Naive thymus-derived CD8-positive, alpha-beta T cell (primary cell): ENCODE measurements at places on chromosomes 1 and 21. TPM values are rescaled to one million over a fixed set of nuclear protein-coding genes. Genes with fewer than 3 reads are reported as not detected.

DNA sequence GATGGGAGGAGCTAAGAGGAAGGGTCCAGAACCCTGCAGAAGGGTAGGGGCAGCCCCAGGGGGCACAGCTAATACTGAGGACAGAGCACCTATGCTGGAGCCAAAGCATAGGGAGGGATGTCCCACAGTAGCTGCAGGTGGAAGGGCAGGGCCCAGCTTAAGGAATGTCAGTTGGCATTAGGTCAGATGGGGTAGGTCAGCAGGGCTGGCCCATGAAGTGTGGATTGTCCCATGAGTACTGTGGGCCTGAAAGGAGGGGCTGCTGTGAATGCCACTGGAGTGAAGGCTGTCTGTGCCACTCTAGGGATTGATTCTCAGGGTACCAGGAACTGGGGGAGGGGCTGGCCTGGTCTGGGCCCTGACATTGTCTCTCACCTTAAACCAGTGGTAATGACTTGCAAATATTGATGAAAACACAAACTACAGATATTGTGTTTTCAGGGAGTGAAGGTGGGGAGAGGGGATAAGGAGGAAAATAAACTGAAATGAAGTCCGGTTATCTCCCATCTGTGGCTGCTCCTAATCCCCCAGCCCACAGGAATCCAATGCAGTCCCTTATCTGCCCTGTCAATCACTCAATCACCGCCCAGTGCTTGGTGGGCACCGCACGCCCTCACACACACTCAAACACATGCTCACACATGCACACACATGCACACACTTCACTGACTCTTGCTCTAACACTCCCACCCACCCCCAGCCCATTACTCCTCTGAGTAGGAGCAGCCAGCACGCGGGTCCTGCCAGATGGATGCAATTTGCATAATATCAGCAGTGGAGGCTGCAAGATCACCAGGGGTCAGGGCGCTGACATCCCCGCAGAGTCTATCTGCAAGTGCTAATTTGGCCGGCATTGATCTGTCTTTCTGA is 27.8 kb downstream of the DMAP1 start:
- peak; percentile 19 for DNase-seq

DNA sequence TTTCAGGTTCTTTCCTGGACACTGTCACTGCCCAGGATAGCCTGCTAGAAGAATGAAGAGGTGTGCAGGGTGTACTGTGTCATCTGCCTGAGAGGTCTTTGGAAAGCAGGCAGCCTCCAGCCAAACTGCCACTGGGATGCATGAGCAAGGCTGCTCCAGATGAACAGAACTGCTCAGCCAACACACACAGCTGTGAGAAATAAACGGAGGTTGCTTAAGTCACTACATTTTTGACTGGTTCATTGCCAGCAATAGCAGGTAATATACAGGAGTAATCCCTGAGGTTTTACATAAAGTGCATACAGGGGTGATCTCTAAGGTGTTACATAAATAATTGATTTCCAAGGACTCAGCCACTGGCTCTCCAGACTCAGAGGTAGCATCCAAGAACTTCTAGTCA is 516.9 kb downstream of the BRINP3 start:
- no peak for DNase-seq

- no peak for DNase-seq
These were observed 190.1 kb downstream of the HIVEP3 start for GRCh38 chr1:41728403-41729202.

- DNase-seq: no peak
These were observed 28.8 kb upstream of the CAMTA1 start for GRCh38 chr1:6756457-6756856.

DNA sequence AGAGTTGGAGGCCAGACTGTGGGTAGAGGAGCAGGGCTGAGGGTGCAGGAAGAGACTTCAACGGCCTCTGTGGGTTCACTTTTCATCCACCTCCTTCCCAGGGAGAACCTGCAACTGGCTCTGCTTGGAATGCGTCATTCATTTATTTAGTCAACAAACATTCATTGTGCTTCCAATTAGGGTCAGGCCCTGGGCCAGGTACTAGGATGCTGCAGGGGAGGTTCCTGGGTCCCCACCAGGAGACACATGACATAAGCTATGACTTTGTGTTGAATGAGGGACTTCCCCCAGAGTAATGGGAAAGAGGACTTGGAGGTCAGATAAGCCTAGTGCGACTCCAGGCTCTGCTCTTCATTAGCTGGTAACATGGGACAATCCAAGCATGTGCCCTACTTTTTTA is 46.3 kb upstream of the RPL11 start:
- no peak for DNase-seq

GRCh38 chr1:9420835-9421532 is 118.3 kb upstream of the SLC25A33 start:
- no peak for DNase-seq

GRCh38 chr1:2801535-2802291 is at the start of gene TTC34:
Gene TTC34, minus strand, starts transcription at chr1:2801693. Its CDS starts 866 bp downstream, at chr1:2800827.
- peak; percentile 23 for DNase-seq

DNA sequence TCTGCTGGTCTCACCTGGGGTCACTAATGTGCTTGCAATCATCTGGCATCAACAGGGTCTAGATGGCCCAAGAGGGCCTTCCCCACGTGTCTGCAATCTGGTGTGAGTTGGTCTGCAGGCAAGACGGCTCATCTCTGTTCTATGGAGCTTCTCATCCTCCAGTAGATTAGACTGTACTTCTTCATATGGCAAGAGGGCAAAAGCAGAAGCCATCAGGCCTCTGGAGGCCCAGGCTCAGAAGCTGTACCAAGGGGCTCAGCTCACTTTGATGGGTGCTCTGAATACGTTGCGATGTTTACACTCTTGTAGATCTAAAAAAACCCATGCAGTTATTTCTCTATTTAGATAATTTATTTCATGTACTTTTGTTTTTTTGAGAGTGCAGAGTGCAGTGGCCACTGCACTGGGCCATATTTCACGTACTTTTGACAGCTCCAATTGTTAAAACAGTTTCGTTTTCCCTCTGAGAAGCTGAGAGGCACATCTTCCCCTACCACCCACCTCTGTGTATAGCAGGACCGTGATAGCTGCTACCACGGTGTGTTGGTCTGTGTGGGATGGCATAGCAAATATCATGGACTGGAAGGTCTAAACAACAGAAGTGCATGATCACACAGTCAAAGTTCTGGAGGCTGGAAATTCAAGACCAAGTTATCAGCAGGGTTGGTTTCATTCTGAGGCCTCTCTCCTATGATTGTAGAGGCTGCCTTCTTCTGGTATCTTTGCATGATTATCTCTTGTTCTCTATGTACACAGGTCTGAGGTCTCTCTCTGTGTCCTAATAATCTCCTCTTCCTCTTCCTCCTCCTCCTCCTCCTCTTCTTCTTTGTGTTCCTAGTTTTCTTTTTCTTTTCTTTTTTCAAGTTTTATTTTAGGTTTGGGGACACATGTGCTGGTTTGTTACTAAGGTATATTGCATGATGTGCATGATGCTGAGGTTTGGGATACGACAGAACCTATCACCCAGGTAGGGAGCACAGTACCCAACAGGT is 17.0 kb downstream of the CITED4 start:
- DNase-seq: peak; percentile 36

DNA sequence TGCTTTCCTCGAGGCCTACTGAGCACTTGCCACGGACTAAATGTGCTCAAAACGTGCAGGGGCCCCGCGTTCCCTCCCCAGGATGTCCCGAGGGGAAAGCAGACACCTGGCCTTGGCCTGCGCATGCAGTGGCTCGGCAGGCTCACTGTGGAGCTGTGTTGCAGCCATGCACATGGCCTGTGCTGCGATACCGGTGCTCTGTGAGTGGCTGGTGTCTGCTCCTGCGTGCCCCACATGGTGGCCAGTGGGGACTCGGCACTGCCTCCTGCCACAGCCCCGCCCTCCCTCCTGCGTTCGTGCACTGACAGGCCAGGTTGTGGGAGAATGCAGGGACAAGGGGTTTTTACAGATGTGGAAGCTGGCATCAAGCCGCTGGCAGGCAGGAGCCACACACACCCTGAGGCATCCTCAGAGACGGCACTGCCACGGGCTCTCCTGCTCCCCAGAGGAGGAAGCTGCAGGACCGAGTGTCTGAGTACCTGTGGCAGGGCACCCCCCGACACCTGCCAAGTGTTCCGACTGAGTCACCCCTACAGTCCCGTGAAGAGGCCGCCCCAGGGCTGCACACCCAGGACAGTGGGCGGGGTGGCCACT is 16.9 kb upstream of the PTTG1IP start:
- no peak for DNase-seq

- DNase-seq: no peak
These were observed 109.0 kb downstream of the HMGB4 start for GRCh38 chr1:33972676-33973395.

DNA sequence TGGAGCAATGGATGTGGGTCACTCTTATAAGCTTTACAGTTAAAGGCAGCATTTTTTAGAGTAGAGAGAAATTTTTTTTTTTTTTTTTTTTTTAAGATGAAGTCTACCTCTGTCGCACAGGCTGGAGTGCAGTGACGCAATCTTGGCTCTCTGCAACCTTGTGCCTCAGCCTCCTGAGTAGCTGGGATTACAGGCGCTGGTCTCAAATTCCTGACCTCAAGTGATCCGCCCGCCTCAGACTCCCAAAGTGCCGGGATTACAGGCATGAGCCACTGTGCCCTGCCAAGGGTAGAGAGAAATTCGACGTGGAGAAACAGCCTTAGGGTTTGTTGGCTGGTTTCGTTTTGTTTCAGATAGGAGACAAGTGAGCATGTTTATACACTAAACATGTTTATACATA is 594.2 kb upstream of the ADAMTS5 start:
- no peak for DNase-seq

The CTXND2 gene
- not detected for total RNA-seq

- no peak for DNase-seq
These were observed 13.3 kb downstream of the KCNJ10 start for GRCh38 chr1:160056648-160057169.

- DNase-seq: no peak
These were observed 75.9 kb downstream of the CDC14A start for GRCh38 chr1:100428160-100428559.
